ENCODE measurements at places on chromosomes 3 and 15.

DNA sequence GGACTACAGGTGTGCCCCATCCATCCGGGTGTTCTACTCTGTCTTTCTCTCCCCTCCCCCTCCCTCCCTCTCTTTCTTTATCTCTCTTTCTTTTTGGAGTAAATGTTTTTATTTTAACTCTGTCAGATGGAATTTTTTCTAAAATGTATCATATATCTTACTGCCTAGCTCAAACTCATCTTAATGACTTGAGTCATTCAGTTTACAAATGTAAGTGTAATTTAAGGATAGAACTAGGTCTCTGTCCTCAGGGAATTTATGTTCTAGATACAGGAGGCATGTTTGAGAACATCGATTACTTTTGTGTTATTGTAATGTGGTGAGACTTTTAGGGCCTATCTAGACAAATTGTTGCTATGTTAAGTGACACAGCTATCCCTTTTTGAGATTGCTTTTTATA, 3.5 kb downstream of the TBC1D23 start:
- no peak for DNase-seq

- no peak for DNase-seq
Observed at GRCh38 chr15:24940236-24940635, 14.6 kb upstream of the SNRPN start.

DNA sequence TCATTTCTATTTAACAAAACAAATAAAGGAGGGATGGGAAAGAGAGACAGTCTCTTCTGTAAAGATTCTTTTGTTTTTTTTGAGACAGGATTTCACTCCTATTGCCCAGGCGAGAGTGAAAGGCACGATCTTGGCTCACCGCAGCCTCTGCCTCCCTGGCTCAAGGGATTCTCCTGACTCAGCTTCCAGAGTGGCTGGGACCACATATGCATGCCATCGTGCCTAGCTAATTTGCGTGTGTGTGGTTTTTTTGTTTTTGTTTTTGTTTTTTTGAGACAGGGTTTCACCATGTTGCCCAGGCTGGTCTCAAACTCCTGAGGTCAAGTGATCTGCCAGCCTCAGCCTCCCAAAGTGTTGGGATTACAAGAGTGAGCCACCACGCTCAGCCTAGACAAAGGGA, 23.3 kb downstream of the STAG1 start:
- no peak for DNase-seq

- DNase-seq: no peak
Observed at GRCh38 chr3:126352476-126353454, 4.4 kb downstream of the KLF15 start.

DNA sequence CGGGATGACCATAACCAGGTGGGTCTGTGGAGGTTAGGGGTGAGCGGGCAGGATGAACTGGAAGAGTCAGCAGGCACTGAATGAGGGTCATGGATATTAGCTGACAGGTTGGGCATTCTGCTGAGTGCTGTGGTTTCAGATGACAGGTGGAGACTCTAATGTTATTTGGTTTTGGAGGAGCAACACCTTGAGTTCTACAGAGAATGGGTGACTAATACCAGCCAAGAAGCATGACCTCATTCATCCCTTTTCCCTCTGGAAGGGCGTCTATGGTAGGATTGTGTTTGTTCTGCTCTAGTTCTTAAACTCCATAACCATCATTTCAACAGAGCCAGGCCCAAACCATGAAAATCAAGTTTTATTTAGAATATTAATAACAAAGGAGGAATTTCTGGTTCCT, 550.7 kb upstream of the LMCD1 start:
- DNase-seq: no peak

DNA sequence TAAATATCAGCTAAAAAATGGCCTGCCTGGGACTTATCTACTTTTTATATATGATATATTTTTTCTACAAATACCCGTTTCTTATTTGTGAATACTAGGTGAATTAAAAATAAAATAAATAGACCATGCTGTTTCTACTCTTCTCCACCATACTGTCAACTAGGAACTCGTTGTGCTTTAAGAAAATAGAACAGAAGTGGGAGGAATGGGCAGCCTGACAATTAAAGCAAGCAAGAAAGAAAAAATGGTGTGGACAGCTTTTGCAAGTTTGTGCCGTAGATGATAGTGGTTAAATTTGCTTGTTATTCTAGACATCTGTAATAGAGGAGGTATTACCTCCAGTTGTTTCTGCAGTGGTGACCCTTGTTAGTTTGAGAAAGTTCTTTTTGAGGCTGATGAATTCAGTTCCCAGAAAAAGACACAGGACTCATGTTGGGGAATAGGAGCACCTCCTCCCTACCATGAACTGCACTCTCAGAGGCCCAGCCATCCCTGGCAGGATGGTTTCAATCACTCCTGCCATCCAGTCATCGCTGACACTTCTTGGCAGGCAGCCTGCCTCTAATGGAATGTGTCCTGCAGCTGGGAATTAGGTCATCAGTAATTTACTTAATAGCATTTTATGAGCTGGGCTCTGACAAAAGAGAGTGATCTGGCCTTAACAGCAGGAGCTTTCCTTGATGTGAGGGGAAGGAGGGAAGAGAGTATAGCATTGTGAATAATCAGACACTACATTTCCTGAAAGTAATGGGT, 105.0 kb upstream of the GAP43 start:
- no peak for DNase-seq

DNA sequence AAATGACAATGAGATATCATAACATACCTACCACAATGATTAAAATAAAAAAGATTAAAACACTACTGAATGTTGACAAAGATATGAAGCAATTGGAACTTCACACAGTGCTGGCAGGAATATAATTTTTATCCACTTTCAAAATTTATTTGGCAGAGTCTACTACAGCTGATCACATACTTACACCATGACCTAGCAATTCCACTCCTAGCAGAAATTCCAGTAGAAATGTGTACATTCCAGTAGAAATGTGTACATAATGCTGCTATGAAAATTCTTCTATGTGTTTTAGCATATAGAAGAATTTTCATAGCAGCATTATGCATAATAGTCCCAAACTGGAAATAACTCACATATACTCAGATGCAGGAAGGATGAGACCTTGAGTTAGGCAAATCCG, 43.5 kb downstream of the IFT57 start:
- DNase-seq: no peak

DNA sequence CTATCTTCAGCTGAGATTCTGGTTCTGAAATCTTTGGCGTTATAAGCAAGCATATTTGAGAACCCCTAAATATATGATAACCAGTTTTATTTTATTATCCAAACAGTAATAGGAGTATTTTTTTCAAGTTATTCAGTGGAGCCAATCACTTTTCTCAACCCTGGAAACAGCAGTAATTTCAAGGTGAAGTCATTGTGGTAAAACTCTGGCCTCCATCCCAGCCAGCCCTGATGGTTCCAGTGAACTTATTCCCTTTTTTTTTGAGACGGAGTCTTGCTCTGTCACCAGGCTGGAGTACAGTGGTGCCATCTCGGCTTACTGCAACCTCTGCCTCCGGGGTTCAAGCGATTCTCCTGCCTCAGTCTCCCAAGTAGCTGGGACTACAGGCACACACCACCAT, 545.4 kb upstream of the IL12A start:
- no peak for DNase-seq

GRCh38 chr3:102017784-102018183, 168.5 kb downstream of the NFKBIZ start:
- DNase-seq: no peak

DNA sequence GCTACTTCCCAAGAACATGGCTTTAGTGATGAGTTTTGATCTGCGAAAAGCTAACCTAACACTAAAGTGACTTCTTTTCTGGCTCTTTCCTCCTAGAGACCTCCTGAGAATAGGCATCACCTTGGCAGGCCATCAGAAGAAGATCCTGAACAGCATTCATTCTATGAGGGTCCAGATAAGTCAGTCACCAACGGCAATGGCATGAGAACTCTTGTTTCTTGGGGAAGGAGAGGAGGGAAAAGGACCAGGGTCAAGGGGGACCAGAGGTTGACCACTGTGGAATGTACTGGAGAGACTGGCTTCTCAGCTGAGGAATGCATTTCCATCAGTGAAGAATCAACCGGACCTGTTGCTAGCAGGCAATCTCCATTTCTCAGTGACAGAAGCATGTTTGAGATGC, 463.9 kb downstream of the EPHB1 start:
- no peak for DNase-seq

- DNase-seq: no peak
Observed at GRCh38 chr3:68121287-68121686, 466.9 kb upstream of the SUCLG2 start.

GRCh38 chr3:83033133-83033532, 1271.7 kb upstream of the GBE1 start:
- no peak for DNase-seq

DNA sequence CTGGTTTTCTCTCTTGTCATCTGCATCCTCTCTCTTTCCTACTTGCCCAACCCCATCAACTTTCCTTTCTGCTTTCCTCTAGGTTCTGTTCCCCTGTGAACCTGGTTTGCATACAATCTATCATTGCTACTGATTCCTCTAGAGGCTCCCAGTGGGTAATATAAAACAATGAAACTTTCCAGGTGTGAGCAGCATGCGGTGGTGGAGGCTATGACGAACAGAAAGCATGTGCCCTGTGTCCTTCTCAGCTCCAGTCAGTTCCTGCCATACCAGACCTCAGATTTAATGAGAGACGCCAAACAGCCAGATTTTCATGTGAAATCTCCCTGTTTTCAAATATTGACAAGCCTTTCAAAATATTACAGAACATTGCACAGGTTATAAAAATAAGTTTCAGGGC, 3.5 kb upstream of the ACAP2 start:
- DNase-seq: no peak

GRCh38 chr15:73866881-73867410, 6.4 kb upstream of the TBC1D21 start:
- no peak for DNase-seq

- DNase-seq: no peak
Observed at GRCh38 chr3:42402394-42403096, 7.9 kb downstream of the LYZL4 start.

DNA sequence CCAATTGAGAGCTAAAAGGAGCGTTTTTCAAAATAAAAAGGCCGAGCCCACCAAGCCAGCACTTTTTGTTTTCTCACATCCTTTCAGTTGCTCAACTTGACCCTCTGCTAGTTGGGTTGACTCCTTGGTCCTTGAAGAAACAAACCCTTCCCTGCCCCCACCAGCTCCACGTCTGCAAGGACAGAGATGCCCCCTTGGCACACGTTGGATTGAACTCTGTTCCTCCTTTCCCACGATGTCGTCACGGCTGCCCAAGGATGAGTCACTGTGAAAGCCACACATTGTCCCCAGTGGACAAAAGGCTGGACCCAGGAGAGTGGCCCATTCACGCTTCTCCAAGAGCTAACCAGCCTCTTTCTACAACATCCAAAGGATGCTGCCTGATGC, 43.0 kb upstream of the SPATA12 start:
- no peak for DNase-seq

- DNase-seq: no peak
Observed at GRCh38 chr3:71025516-71025915, 558.0 kb downstream of the FOXP1 start.

GRCh38 chr3:137171834-137172603, 214.2 kb downstream of the IL20RB start:
- DNase-seq: no peak

GRCh38 chr3:36890261-36890660, 54.6 kb downstream of the TRANK1 start:
- DNase-seq: no peak

DNA sequence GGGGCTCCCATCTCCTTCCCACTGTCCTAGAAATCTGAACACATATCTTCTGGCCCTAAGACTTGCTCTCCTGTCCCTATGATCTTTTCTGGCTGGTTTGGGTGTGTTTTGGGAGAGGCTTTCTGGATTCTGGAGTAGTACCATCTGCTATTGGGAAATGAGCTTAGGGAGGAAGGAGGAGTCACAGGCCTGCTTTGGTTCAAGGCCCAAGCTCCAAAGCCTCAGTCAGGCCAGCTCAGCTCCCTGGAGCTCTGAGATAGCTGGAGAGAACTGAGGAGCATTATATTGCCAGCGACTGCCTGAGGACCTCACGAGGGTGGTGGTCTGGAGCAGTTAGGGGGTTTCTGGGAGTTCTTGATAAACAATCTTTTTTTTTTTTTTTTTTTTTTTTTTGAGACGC, 18.7 kb downstream of the RASGRF1 start:
- no peak for DNase-seq

- DNase-seq: no peak
Observed at GRCh38 chr15:70633103-70633831, 130.1 kb downstream of the UACA start.

DNA sequence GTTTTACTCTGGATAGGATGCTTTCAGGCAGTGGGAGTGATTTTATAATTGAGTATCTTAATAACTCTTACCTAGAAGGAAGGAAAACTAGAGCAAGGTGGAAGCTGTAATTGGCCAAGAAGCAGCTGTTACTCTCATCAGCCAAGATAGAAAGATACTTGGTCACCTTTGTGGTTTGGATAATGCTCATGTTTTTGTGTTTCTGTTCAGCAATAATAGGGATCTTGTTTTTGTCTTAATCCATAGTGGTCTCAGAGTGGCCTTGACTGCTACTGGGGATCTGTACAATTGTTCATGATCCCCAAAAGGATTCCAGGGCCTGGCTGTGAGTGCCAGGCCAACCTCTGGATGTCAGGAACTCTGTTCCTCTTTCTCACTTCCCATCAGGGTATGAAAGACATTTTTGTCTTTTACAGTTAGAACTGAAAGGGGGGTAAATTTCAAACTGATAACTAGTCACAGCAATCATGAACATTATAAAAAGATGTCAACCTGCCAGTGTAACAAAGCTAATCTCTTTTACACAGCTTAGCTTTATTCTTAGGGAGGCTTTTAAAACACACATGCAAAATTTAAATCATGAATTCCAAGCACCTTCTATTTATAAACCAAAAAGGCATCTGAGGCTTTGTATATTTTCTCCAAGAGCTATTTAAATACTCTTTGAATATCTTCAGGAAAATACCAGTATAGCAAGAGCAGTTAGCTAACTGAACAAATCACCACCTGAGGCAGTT, 6.0 kb downstream of the UBL7 start:
- no peak for DNase-seq

GRCh38 chr3:141367038-141367730, 1.1 kb upstream of the ZBTB38 start:
- DNase-seq: no peak

DNA sequence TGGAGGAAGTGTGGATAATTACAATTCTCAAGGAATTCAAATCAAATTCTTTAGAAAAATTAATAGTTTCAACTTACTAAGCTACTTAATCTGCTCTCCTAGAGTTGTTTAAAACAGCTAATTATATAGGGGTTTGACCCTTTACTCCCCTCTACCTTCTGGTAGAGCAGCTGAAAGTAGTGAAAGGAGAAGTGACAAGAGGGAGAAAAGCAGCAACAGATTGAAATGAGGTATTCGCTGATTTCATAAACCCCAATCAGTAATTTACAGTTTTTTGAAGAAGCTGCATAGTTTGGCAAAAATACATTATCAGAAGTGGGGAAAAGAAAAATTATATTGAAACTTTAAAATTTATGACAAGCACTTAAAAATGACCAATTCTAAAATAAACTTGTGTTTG, 52.8 kb downstream of the ZMAT3 start:
- no peak for DNase-seq

DNA sequence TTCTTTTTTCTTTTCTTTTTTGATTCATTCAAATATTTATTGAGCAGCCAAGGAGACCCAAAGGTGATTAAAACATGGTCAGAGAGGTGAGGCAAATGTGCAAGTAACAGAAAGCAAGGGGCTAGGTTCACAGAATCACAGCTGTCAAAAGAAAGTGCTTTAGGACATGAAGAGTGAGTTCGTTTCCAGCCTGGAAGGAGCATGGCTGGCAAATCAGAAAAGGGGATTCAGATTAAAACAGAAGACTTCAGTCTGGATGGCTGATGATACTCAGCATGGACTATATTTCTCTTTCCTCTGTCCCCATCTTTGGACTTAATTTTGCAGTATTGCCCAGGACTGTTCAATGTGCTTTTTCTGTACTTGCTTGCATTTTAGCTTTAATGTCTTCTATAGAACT, 151.2 kb downstream of the NR1D2 start:
- DNase-seq: no peak
